ENCODE measurements at places on chromosomes 1 and 21.

DNA sequence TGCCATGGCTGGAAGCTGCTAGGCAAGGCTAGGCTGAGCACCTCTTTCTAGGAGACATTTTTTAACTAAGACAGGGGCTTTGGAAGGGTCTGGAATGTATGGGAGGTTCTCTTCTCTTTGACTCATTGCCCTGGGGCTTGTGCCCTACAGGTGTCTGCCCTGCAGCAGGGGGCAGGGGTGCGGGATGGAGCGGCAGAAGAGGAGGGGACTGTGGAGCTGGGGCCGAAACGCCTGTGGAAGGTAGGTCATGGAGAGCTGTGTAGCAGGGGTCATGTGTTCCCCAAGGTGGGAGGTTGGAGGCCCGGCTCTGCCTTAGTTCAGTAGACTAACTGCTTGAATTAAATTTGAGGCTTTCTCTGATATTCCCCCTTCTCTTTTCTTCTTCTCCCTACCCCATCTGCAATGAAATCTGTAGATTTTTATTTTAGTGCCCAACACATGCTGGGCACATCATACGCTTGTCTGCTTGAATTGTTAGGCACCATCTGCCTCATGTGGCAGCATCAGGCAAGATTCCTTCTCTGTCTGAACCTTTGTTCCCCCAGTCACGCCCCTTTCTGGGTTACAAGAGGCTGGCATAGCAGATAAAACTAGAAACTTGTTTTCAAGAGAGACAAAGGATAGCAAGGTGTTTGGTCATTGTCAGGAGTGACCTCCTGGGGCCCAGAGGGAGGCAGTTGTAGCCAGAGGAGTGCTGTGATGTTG lies 18.4 kb downstream of the PPFIA4 start:
- no peak for DNase-seq

DNA sequence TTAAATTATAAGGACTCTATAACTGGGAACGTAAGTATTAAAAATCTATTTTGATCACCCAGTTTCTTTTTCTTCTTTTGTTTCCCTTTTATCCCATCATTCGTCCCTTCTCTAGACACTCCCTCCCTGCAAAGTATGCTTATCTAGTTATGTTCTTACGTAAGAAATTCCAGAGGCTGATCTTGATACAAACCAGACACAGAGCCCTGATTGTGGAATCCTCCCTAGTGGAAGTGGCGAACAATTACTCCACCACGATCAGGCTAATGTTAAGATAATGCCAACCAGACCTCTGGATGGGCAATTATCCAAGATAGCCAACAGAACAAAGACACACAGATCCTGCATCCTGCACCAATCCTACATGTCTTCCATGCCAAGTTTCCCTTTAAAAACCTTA lies 1557.4 kb downstream of the PLA2G4A start:
- DNase-seq = no peak

GRCh38 chr1:168097921-168098528 lies 38.7 kb downstream of the GPR161 start:
- DNase-seq = no peak

DNA sequence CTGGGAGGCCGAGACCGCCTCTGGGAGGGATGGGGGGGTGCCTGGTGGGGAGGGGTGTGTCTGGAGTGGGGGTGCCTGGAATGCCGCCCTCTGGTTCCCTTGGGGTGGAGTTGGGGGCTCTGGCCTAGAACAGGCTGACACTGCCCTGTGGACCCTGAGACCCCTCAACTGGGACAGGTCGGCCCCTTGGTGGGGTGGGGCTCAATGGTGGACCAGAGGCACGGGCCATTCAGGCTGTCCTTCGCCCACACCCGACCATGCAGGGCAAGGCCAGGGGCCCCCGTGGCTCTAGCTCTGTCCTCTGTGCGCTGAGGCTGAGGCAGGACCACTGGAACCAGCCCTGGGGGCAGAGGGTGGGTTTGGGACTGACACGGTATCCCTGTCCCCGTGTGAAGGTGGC lies 14.7 kb downstream of the PFKL start:
- DNase-seq = no peak

DNA sequence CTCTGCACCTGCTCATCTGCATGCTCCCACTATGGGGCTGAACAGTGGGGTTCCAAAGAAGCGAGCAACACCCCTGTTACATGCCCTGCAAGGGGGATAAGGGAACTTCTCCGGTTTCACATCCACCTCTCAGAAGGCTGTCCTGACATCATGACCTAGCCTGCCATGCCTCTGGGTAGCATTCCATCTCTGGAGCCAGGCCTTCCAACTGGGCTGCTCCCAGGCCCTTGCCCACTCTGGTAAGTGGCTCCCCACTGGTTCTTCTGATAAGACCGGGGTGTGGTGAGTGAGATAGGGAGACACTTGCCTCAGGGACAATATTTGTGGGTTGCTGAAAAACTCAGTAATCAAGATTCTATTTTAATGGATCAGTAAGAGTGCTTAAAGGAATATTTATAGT lies 57.8 kb downstream of the KCNJ15 start:
- no peak for DNase-seq

GRCh38 chr21:36883532-36884486 lies 82.7 kb downstream of the HLCS start:
- peak; percentile 71 for DNase-seq

GRCh38 chr1:4165686-4166300 lies 265.7 kb upstream of the C1orf174 start:
- no peak for DNase-seq

GRCh38 chr1:207804721-207805468 lies 53.0 kb downstream of the CD46 start:
- no peak for DNase-seq

- DNase-seq = peak; percentile 32
Observed at GRCh38 chr1:246678816-246679793, 45.1 kb upstream of the SCCPDH start.

- no peak for DNase-seq
Observed at GRCh38 chr1:183736343-183736742, 68.6 kb upstream of the RGL1 start.

- peak; percentile 94 for DNase-seq
Observed at GRCh38 chr1:186102547-186103148, 272.4 kb downstream of the TPR start.

DNA sequence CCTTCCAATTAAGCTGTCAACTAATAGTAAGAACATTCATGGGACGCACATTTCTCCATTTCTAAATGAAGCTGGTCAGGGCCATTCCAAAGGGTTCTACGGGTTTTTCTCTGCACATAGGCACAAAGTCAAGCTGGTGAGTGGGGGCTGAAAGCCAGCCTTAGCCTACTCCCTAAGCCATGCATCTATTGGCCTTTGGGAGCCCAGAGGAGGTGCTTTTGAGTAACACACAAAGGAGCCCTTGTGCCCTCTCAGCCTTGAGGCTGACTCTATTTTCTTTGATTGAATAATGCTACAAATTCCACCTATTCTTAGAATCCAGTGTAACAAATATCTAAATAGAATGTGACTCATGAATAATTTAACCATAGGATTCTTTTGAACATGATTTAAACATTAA lies 73.6 kb downstream of the RGS13 start:
- DNase-seq = peak; percentile 27

DNA sequence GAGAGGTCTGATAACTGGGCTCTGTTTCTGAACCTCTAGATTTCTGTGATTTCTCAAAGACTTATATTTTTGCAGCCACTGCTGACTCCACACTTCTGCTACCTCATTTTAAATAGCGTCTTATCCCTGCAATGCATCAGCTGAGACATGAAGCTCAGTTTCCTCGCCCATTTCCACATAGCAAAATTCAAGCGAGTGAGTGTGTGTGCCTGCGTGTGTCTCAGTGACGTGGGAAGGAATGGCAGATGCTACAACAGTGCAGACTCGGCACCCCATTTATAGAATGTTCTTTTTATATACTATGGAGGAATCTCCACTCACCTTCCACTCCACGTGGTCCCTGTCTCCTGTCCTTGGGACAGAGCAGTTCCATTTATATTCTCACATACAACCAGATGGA lies 35.7 kb downstream of the ZMYND12 start:
- no peak for DNase-seq

GRCh38 chr1:113931451-113931851 lies 2.3 kb downstream of the HIPK1 start:
- DNase-seq = peak; percentile 64
